GDM1 (cell line): ENCODE measurements at places on chromosomes 2 and 18.

GRCh38 chr2:179393481-179393880 lies 128.8 kb upstream of the SESTD1 start:
- DNase-seq, result no peak

DNA sequence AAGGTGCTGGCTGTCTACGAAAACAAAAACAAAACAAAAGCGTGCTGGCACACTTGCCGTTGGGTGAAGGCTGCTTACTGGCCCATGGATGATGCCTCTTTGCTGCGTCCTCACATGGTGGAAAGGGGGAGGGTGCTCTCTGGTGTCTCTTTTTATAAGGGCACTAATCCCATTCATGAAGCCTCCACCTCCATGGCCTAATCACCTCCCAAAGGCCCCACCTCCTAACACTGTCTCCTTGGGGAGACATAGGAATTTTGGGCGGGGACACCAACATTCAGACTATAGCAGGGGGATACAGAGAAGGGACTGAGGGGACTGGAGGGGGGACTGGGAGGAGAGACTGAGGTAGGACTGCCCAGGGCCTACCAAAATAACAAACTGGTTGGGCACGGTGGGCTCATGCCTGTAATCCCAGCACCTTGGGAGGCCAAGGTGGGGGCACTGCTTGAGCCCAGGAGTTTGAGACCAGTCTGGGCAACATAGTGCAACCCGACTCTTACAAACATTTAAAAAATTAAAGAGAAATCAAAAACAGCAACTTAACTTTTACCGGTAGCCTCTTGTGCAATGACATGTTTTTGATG lies 14.5 kb downstream of the PTMA start:
- no peak for DNase-seq

GRCh38 chr2:227818675-227819397 lies 5.2 kb downstream of the CCL20 start:
- no peak for DNase-seq

DNA sequence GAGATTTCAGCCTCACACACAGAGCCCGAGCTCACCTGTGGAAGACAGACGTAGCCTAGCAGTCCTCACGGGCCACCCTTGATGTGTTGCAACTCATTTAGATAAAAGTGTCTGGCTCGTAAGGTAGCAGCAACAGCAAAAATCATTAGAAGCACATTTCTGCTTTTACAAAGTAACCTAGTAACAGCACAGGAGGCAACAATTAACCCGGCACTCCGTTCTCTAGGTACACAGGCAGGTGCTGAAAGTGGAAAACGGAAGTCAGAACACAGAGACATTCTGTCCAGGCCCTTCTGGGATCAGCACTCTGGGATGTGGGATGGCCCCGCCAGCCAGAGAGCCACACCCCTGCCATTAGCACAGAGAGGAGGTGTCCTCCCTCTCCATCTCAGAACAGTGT lies 99.3 kb downstream of the KLHL29 start:
- DNase-seq, result no peak

GRCh38 chr2:149167001-149167780 lies 128.7 kb downstream of the LYPD6B start:
- DNase-seq, result no peak

- no peak for DNase-seq
These were observed 47.9 kb downstream of the HADHB start for GRCh38 chr2:26292646-26293045.

GRCh38 chr2:147348931-147349555 lies 495.8 kb upstream of the ACVR2A start:
- no peak for DNase-seq

GRCh38 chr2:101374821-101375561 lies 12.3 kb downstream of the CREG2 start:
- no peak for DNase-seq

GRCh38 chr2:69097891-69098655 lies 85.1 kb downstream of the ANTXR1 start:
- no peak for DNase-seq

DNA sequence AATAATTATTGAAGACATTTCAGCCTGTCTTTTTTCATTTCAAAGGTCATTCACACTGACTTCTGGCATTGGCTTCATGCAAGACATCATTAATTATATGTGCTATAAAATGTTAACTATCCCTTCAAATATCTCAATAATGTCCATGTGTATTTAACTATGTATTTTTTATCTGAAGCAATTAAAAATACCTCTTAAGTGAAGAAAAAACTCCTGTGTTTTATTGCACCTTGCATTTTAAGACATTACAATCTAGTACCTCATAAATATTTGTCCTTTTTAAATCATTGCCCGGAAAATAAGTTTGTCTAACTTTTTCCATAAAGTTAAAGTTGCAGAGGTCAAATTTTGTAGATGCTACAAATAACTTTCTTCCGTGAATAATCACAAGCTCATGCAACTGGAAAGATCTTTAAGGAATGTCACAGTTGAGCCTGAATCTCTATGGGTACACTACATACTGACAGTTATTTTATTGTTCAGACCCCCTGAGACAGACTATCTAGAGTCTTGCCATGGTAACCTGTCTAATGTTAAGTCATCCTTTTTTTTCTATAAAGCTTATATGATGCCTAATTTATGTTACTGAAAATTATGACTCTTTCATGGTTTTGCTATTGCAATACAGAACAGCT lies 38.4 kb upstream of the COBLL1 start:
- DNase-seq, result no peak
